ENCODE measurements at places on chromosomes 1 and 21.

GRCh38 chr21:36765229-36765628 is 66.3 kb downstream of the SIM2 start:
- no peak for DNase-seq

DNA sequence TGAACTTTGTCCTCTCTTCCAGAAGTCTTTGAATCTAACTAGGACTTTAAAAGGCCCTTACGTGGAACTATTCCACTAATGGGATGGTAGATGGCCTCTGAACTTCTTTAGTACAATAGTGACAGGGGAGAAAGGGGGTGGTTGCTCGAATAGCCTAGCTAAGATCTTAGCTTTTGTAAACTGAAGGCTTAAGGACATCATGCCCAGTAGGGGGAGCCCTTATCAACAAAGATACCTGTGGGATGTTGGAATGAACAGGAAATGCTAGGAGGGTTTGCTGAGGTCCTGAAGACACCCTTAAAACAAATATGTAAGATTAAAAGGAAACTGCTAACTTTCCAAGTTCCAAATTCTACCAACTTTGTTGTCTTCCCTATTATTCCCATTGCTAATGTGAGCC is 33.2 kb downstream of the NHLH2 start:
- DNase-seq = peak; percentile 3

GRCh38 chr1:85259912-85260274 is 431 bp upstream of the C1orf52 start:
- DNase-seq = no peak

DNA sequence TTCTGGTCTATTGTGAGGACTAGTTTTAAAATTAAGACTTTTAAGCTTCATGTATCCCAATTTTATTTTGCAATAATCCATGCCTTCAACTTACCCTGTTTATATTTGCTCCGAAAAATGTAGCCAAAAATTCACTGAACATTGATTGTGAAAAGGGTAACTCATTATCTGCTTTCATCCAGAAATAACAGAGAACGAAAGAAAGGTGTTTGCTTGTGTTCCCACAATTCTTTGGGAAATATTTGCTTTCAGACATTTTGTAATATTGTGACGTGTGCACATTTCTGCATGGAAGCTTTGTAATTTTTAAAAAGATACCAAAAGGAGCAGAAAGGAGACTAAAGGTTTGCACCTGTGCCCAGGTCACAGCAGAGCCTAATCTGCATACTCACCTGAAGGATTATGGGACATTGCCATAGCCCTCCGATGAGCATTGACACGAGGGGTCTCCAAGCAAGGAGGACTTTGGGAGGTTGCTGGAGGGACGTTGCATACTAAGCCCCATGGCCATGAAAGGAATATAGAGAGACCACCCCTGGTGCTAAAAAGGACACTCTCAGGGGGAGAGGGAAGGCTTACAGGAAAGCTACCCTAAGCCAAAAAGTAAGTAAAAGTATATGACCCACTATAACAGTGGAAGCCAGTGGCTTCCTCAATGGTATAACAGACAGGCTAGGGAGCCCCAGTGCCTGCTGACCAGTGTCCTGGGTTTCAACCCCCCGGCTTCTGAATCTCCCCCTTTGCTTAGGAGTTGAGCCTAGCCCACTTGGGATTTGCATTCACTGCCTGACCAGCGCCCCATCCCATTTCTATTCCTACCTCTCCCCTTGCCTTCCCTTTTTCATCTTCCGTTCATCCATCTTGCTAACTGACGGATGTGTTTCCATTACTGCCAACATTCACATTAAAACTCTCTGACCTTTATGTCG is 148.6 kb upstream of the ZC3H12A start:
- DNase-seq = no peak
